ENCODE measurements at places on chromosomes 2 and 18.

DNA sequence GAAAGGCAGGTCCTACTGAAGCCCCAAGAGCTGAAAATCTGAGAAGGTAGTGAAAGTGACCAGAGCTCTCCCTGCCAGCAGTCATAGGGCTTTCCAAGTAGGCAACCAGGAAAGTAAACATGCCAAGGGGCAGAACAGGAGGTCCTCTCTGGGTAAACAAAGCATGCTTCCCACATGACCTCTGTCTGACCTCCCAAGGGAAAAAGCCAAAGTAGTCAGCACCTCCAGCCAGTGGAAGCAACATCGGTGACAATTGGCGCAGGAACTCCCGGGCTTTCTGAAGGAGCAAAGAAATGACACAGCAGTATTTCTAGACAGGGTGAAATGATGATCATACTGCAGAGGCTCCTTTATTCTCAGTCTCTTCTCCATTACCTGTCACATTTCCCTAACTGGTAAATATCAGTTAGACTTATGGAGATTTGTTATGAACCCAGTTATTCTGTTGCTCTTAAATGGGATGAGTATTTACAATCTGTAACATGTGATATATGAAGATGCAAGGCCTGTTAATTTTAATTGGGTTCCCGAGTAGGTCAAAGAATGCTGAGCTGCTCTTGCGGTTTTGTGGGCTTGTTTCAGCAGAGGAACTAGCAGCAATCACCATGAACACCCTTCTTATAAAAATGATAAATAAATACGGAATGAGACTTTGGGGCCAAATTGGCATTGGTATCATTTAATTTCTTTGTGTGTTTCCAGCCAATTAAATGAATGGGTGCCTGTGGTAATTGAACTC, 321.0 kb downstream of the RND3 start:
- no peak overlapping the region for H3K4me3 ChIP-seq
- DNase-seq: no peak
- no peaks in the 10 kb centered on the region for H3K36me3 ChIP-seq
- no peaks in the 10 kb centered on the region for H3K4me1 ChIP-seq

DNA sequence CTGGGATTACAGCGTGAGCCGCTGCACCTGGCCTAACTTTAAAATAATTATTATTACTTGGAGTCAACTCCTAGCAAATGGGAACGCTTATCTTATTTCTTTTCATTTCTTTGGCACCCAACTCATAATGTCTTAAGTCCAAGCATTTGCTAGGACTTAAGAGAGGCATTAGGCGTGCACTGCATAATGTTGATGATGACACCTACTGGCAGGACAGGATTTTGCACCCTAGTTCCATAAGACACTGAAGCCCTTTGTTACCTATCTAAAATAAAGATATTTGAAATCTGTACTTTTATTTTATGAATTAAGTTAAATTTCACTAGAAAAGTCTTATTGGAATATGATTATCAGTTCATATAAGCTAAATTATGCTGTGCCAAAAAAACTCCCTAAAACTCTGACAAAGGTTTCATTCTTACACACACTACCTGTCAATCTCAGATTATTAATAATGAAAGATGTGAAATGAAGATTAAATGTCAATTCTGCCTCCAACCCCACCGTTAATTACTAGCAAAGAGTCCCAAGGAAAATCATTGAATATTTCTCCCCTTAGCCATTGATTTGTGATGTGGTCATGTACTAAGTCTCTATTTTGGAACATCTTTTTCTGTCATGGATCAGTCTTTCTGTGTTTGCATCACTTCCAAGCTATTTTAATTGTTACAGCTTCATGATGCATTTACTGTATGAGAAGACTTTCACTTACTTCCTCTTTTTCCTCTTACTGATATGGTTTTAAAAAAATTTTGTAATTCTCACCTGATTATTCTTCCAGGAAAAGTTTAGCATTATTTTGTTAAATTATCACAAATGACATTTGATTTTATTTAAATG, 12.7 kb upstream of the CDH2 start:
- H3K27me3 ChIP-seq: no peaks in the 10 kb centered on the region
- no peaks in the 10 kb centered on the region for H3K36me3 ChIP-seq
- no peak overlapping the region for H3K4me3 ChIP-seq
- DNase-seq: peak; percentile 89
- no peak overlapping the region for H3K27ac ChIP-seq
- H3K4me1 ChIP-seq: no peaks in the 10 kb centered on the region

DNA sequence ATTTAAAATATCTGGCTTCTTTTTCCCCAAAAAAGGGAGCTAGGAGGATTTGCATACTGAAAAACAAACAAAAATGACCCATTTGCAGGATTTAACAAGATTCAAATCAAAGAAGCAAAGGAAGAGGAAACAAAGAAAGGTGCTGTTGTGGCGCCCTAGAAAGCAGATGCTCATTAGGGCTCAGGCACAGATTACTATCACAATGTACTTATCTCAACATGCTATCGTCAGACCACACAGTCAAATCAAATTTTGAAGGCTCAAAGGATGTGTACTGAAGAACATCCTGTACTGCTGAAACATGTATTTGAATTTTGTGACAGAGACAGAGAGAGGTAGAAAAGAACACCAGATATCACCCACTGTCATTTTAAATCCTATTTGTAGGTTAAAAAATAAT, 10.9 kb downstream of the RBMS1 start:
- H3K36me3 ChIP-seq: no peaks in the 10 kb centered on the region
- no peak for DNase-seq
- no peak overlapping the region for H3K27ac ChIP-seq
- H3K27me3 ChIP-seq: no peaks in the 10 kb centered on the region
- no peak overlapping the region for H3K4me3 ChIP-seq

DNA sequence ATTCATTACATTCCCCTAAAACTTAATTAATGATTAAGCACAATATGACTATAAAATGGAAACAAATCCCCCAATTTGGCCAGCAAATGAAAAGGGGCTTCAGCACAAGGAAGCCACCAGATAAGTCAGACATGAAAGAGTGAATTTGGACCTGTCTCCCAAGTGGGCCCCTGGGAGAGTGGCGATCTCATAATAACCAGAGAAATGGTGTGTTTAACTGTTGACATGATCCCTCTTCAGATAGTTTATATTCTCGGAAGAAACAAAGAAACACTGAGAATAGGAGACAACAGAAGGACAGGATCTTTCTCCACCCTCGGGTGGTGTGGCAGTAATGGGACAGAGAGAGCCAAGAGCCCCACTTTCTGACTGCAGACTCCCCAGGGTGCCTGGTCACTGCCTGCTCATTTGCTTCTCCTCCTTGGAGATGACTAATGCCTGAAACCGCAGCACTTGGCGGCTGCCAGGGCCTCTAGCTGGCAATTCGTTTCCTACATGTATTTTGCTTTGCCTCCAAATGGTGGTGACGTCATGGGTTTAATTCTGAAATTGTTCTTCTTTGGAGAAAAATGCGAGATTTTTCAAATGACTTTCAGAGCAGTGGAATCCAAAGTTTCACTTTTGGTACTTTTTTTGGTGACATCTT, 46.4 kb upstream of the SPP2 start:
- no peaks in the 10 kb centered on the region for H3K36me3 ChIP-seq
- H3K4me3 ChIP-seq: no peak overlapping the region
- H3K4me1 ChIP-seq: peaks cover 8% of the 10 kb centered on the region
- no peak overlapping the region for H3K27ac ChIP-seq

DNA sequence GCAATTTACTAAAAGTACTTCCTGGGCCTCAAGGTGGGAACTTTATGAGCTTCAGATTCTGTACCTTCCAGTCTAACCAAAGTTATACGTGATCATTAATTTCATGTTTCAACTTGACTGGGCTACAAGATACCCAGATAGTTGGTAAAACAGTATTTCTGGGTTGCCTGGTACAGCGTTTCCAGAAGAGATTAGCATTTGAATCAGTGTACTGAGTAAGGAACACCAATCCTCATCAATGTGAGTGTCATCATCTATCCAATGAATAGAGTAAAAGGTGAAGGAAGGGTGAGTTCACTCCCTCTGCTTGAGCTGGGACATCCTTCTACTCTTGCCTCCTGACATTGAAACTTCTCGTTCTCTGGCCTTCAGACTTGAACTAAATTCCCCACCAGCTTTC, 274.5 kb upstream of the ID2 start:
- H3K4me3 ChIP-seq: no peak overlapping the region
- H3K27ac ChIP-seq: no peak overlapping the region
- no peaks in the 10 kb centered on the region for H3K4me1 ChIP-seq
- no peak for DNase-seq

- H3K27ac ChIP-seq: no peak overlapping the region
- H3K4me1 ChIP-seq: peaks cover 6% of the 10 kb centered on the region
- DNase-seq: no peak
- no peak overlapping the region for H3K4me3 ChIP-seq
- H3K36me3 ChIP-seq: no peaks in the 10 kb centered on the region
Observed at GRCh38 chr2:187574969-187575750, 20.9 kb upstream of the TFPI start.

DNA sequence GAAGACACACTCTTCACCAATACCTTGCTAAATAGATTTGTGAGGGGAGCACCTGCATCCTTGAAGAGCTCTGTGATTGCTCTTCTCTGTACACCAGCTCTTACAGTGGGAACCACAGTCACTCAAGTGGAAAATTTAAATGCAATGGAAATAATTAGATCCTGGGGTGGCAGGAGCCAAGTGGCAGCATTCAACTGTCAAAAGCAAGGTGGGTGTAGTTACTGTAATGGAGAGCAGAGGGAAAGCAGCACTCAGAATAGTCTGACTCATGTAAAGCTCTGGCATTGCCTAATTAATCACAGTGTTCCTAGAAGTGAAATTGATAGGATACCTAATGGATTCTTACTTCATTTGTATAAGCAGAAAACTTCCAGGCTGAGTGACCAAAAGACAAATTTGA, 245.8 kb downstream of the KCNE4 start:
- no peak overlapping the region for H3K27ac ChIP-seq
- no peak overlapping the region for H3K4me3 ChIP-seq
- H3K4me1 ChIP-seq: no peaks in the 10 kb centered on the region
- H3K36me3 ChIP-seq: no peaks in the 10 kb centered on the region
- H3K27me3 ChIP-seq: no peaks in the 10 kb centered on the region
- no peak for DNase-seq

- H3K27me3 ChIP-seq: no peaks in the 10 kb centered on the region
- H3K4me1 ChIP-seq: no peaks in the 10 kb centered on the region
- no peak overlapping the region for H3K4me3 ChIP-seq
- H3K36me3 ChIP-seq: no peaks in the 10 kb centered on the region
Observed at GRCh38 chr18:10015941-10016819, 102.4 kb downstream of the VAPA start.

GRCh38 chr2:8587920-8588830, 93.7 kb upstream of the ID2 start:
- no peak overlapping the region for H3K27ac ChIP-seq
- DNase-seq: no peak
- no peaks in the 10 kb centered on the region for H3K36me3 ChIP-seq

DNA sequence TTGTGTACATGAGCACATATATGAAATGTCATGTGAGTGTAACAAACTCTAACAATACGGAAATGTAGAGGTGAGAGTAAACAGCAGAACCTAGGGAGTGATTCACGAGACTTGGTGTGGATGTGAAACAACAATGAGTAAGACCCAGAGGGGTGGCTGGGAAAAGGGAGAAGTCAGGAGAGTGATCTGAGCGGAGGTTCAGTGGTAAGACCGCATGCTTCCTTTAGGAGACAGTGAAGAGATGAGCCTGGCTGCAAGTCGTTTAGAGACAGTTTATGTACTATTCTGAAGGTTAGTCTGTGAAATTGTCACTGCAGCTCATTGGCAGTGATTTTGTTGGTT, 150.6 kb downstream of the PRPF40A start:
- H3K27me3 ChIP-seq: no peaks in the 10 kb centered on the region
- no peak for DNase-seq
- no peak overlapping the region for H3K4me3 ChIP-seq
- H3K36me3 ChIP-seq: no peaks in the 10 kb centered on the region
- no peaks in the 10 kb centered on the region for H3K4me1 ChIP-seq

DNA sequence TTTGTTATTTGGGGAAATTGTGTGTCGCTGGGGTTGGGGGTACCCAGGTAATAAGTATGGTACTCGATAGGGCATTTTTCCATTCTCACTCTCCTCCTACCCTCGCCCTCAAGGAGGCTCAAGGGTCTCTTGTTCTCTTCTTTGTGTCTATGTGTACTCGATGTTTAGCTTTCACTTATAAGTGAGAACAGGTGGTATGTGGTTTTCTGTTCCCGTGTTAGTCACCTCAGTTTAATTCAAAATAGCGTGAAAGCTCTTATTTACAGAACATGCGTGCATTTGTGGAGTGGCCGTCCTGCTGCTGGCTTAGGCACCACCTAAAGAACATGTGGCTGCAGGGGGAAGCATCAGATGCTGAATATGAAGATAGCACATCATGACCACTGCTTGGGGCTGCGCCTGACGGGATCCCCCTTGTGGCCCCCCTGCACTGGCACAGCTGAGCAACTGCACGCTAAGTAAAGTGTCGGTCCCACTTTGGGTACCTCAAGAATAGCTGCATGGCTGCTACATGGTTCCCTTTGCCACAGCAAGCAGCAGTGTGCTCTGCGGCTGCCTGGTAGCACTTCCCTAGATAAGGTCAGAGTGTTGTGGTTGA, 569.0 kb downstream of the DCDC2C start:
- H3K4me1 ChIP-seq: no peaks in the 10 kb centered on the region
- no peak overlapping the region for H3K4me3 ChIP-seq
- no peaks in the 10 kb centered on the region for H3K36me3 ChIP-seq
- no peak overlapping the region for H3K27ac ChIP-seq

- H3K27me3 ChIP-seq: no peaks in the 10 kb centered on the region
- DNase-seq: peak; percentile 59
- no peaks in the 10 kb centered on the region for H3K36me3 ChIP-seq
- H3K4me1 ChIP-seq: peaks cover 19% of the 10 kb centered on the region
Observed at GRCh38 chr18:59140302-59140885, 710 bp downstream of the SEC11C start.

GRCh38 chr2:233857511-233858141, 3.3 kb upstream of the HJURP start:
- peaks cover 20% of the 10 kb centered on the region for H3K4me1 ChIP-seq
- H3K27ac ChIP-seq: no peak overlapping the region
- H3K4me3 ChIP-seq: no peak overlapping the region
- peak; percentile 73 for DNase-seq

DNA sequence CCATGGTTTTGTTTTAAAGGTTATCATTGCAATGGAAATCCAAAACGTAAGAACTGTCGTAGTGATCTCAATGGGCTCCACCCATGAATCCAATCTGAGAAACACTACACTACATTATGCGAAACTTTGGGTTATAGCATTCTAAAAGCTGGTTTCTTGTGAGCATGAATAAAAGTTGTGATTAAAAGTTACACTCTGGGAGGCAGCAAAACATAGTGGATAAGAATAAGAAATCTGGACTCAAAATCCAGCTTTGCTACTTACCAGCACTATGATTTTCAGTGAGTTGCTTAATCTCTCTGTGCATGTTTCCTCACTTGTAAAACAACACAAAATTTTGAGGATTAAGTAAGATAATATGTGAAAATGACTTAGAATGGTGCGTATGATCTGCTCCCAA, 25.7 kb upstream of the THOC1 start:
- no peak overlapping the region for H3K27ac ChIP-seq
- H3K4me1 ChIP-seq: no peaks in the 10 kb centered on the region
- no peaks in the 10 kb centered on the region for H3K27me3 ChIP-seq
- H3K4me3 ChIP-seq: no peak overlapping the region
- no peak for DNase-seq
